ENCODE measurements at places on chromosomes 12 and 14.
A peak's percentile ranks its signal among the peaks of the same experiment; 100 is the strongest.

- no peak for DNase-seq
These were observed 196.9 kb downstream of the BCL11B start for GRCh38 chr14:99075061-99075460.

DNA sequence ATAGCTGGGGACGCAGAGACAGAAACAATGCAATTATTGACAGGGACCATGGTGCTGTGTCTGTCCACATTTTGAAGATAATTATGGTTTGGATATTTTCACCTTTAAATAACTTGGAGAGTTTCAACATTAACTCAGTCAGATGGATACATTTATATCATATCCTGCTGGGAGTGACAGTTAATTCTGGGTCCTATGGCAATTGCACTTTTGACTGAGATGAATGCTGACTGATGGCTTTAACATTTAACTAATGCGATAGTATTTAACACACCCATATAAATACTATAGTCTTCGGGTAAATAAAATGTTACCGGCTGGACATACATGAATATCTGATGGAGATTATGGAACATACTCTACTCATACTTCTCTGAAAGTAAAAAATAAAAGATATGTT, 118.3 kb downstream of the LRRK2 start:
- no peak for DNase-seq

DNA sequence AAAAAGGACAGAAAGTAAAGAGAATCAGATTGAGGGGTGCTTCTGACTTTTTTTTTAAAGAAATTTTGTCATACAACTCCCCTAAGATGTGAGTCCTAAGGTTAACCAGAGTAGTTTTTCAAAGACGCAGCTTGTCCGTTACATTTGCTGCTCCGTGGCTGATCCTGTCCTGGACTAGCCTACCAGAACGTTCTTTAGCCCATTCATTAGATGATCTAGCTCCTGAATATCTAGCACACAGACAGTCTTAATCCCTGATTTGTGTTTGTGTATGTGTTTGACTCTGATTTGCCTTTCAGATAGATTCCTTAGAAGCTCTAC, 60.3 kb downstream of the SAMD4A start:
- no peak for DNase-seq

DNA sequence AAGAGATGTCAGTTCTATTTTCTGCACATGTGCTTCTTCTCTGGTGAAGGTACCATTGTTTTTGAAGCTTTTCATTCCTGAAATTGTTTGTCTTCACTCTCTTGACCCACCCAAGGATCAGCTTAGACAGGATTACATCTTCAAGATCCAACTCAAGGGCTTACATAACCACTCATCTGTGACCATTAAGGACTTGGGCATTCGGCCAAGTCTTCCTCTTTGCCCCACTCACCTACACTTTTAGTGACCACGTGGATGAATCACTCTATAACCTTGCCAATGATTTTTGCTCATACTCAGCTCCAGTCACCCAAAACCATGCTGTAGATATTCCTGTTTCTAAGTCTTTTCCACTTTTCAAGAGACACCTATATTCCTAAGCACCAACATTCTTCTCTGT, 36.5 kb upstream of the SSTR1 start:
- no peak for DNase-seq

- DNase-seq, result peak; percentile 53
These were observed 4.5 kb downstream of the NOP2 start for GRCh38 chr12:6563448-6564050.

DNA sequence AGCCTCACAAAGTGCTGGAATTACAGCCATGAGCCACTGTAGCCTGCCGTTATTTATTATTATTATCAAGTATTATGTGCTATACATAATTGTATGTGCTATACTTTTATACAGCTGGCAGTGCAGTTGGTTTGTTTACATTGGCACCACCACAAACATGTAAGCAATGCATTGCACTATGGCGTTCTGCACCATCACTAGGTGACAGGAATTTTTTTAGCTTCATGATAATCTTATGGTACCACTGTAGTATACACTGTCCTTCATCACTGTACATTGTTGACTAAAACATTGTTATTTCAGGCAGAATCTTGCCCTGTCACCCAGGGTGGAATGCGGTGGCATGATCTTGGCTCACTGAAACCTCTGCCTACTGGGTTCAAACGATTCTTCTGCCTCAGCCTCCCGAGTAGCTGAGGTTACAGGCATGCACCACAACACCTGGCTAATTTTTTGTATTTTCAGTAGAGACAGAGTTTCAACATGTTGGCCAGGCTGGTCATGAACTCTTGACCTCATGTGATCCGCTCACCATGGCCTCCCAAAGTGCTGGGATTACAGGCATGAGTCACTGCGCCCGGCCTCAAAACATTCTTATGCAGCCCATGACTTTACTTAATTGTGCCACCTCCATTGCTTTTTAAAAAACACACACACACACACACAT, 17.1 kb downstream of the MRPL42 start:
- DNase-seq, result no peak

DNA sequence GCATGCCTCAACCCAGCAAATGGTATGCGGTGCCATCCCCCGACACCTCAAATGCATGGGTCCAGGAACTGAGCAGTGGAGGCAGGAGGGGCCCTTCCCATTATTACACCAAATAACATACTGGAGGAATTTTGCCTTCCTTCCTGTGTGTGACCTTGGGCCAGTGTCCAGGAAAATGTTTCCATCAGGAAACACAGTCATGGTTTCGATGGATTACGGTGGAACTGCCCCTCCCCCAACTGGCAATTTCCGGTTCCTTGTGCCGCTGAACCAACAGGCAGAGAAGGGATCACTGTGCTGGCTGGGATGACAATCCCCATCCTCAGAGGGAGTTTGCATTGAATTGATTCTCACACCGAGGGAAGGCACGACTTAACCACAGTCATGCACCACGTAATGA, 9.1 kb upstream of the CDC42BPB start:
- DNase-seq, result no peak

DNA sequence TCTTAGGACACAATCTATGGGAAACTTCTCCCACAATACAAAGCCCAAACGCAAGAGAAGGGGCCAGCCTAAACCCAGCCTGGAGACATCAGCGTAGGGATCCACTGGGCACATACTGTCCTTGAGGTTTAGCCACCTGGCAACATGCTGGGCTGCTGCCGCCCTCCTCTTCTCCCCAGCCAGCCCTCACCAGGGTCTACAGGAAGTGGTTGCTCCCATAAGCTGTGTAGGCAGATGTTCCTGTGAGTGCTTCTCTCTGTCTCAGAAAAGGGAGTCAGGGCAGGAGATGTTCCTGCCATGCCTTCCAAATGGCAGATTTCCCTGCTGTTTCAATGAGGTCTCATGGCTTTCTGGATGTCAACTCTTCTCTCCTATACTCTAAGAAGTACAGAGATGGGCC, 241.4 kb downstream of the PCNX1 start:
- no peak for DNase-seq

- no peak for DNase-seq
These were observed 85.4 kb downstream of the CRACR2A start for GRCh38 chr12:3667485-3667884.

Data from stimulated activated CD8-positive, alpha-beta memory T cell treated with anti-CD3 and anti-CD28 coated beads, Interleukin-7, amount 100 ng/mL, for 24 hours (primary cell).